Breast epithelium (tissue), 4 donors: ENCODE measurements at places on chromosomes 4 and X. TPM values are rescaled to one million over a fixed set of nuclear protein-coding genes. Genes with fewer than 3 reads are reported as not detected.

Gene ALB
- not detected for total RNA-seq

Gene PLXNB3
- total RNA-seq: 13.4 TPM

Gene TNIP3
- not detected for total RNA-seq

Gene GPRASP3
- total RNA-seq: 4.2 TPM

Gene PDGFRA
- total RNA-seq: 154 TPM

Gene ADH1C
- 50.1 TPM for total RNA-seq

Gene PDE5A
- 49.8 TPM for total RNA-seq

DNA sequence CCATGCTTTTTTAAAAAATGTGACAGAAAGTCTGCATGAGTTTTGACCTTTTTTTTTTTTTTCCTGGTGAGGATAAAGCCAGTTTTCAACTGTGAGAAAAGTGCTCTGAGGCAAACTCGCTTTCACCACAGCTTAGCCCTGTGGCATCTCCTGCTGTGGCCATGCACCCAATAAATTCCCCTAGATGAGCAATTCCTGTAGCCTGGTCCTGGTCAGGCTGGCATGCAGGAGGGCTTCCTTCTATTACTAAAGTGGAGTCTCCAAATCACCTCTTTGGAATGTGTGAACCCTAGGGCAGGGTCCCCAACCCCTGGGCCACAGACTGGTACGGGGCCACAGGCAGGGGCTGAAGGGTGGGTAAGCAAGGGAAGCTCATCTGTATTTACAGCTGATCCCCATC lies 265.4 kb downstream of the RAPGEF2 start:
- H3K27me3 ChIP-seq: no peaks in the 10 kb centered on the region
- H3K4me3 ChIP-seq: no peak overlapping the region
- H3K27ac ChIP-seq: no peak overlapping the region
- no peak for DNase-seq
- no peaks in the 10 kb centered on the region for H3K36me3 ChIP-seq

DNA sequence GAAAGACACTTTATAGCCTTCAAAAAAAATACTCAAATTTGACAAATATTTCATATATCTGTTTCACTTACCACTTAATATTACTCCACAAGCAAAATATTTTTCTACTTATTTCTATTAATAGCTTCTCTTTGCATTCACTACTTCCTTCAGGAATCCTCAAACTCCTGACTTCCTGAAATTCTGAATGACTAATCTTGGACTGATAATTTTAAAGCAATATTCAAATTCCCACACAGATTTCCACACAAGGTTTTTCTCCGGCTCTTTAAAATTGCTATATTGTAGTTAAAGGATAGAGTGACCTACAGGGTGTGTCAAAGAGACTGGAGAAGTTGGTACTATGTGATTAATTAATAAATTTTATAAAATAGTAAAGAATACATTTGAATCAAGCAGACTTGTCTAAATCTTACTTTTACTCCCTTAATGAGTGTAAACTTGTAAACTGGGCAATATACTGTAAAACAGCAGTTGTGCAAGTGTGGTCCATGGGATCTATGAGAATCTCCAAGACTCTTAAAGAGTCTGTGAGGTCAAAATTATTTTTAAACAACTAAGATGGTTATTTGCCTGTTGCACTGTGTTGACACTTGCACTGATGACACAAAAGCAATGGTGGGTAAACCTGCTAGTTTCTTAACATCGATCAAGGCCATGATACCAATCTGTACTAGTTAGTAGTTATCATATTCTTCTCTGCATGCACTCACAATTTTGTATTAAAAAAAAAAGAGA lies 44.5 kb downstream of the ANKRD17 start:
- no peak for DNase-seq
- H3K36me3 ChIP-seq: no peaks in the 10 kb centered on the region
- H3K4me3 ChIP-seq: no peak overlapping the region
- H3K27me3 ChIP-seq: no peaks in the 10 kb centered on the region
- no peaks in the 10 kb centered on the region for H3K4me1 ChIP-seq

GRCh38 chr4:67884701-67885100 lies 899 bp upstream of the TMPRSS11D start:
- H3K27ac ChIP-seq: no peak overlapping the region
- no peaks in the 10 kb centered on the region for H3K36me3 ChIP-seq
- no peaks in the 10 kb centered on the region for H3K27me3 ChIP-seq
- H3K4me1 ChIP-seq: no peaks in the 10 kb centered on the region
- no peak overlapping the region for H3K4me3 ChIP-seq

- no peak overlapping the region for H3K4me3 ChIP-seq
- no peaks in the 10 kb centered on the region for H3K4me1 ChIP-seq
- DNase-seq: no peak
These were observed 30.2 kb upstream of the EIF1AX start for GRCh38 chrX:20171887-20172286.

DNA sequence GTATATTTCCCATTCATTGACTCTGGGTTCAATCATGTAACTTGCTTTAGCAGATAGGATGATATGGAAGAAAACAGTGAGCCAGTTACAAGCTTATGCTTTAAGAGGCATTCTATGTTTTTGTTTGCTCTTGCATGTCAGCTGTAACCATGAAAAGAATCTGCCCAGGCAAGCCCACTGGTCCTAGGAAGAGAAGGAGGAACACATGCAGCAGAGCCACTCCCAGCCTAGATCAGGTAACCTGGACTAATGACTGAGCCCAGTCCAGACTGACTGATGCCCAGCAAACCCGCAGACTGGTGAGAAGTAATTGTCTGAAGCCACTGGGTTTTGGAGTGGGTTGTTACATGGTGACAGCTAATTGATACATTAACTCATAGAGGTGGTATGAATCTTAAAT lies 167.9 kb downstream of the COL4A6 start:
- no peak overlapping the region for H3K4me3 ChIP-seq
- DNase-seq: no peak
- no peaks in the 10 kb centered on the region for H3K27me3 ChIP-seq
- no peaks in the 10 kb centered on the region for H3K4me1 ChIP-seq
- no peak overlapping the region for H3K27ac ChIP-seq

DNA sequence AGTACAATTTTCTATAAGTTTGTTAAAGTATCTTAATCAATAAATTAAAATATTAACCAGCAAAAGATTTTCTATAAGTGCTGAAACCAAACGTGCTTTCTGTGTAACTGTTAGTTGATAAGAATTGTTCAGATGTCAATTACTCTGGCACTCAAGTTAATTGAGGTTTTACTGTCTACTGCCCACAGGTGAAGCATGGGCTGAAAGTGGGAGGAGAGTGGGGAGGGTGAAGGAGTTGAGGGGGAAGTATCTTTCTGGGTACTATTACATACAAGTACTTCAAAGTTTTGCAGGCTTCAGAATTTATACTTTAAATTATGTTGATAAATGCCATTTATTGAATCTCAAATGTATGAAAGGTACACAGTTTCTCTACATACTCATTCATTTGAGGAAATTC lies 19.1 kb upstream of the CXCL3 start:
- H3K4me3 ChIP-seq: no peak overlapping the region
- H3K36me3 ChIP-seq: no peaks in the 10 kb centered on the region
- no peaks in the 10 kb centered on the region for H3K4me1 ChIP-seq
- H3K27me3 ChIP-seq: no peaks in the 10 kb centered on the region

GRCh38 chr4:114734594-114734993 lies 136.0 kb downstream of the UGT8 start:
- DNase-seq: no peak
- H3K4me3 ChIP-seq: no peak overlapping the region
- H3K27ac ChIP-seq: no peak overlapping the region
- no peaks in the 10 kb centered on the region for H3K27me3 ChIP-seq
- H3K36me3 ChIP-seq: no peaks in the 10 kb centered on the region

DNA sequence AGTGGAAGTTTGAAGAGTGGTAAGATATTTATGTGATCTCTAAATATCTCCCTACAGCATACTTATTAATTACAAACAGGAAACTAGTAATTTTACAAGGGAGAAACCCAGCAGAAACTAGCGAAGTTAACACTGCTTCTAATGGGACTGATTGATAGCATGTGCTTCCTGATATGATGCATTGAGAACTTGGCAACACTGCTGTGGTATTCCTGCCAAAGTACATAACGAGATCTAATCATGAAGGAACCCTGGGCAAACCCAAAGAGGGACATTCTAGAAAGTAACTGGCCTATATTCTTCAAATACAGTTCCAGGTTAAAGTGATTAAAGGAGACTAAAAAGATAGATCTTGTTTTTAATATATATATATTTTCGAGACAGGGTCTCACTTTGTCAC lies 4.6 kb upstream of the GPR34 start:
- no peak overlapping the region for H3K27ac ChIP-seq
- H3K27me3 ChIP-seq: peaks cover 35% of the 10 kb centered on the region
- H3K36me3 ChIP-seq: no peaks in the 10 kb centered on the region
- H3K4me3 ChIP-seq: no peak overlapping the region
- H3K4me1 ChIP-seq: no peaks in the 10 kb centered on the region

DNA sequence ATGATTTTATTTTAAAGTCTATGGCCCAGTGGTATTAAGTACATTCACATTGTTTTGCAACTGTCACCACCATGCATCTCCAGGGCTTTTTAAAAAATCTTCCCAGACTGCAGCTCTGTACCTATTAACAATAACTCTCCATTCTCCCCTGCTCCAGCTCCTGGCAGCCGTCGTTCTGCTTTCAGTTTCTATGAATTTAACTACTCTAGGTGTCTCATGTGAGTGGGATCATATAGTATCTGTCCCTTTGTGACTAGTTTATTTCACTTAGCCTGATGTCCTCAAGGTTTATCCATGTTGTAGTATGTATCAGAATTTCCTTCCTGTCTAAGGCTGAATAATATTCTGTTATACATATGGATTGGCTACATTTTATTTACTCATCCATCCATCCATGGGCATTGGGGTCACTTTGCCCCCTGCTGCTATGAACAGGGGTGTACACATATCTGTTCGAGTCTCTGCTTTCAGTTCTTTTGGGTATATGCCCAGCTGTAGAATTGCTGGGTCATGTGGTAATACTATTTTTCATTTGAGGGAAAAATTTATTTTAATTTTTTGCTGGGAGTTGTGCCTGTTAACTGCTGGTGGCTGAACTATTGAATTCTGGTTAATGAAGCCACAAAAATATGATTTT lies 131.3 kb downstream of the ARHGAP10 start:
- no peak overlapping the region for H3K4me3 ChIP-seq
- H3K36me3 ChIP-seq: no peaks in the 10 kb centered on the region
- no peak for DNase-seq
- H3K4me1 ChIP-seq: no peaks in the 10 kb centered on the region
- no peak overlapping the region for H3K27ac ChIP-seq
- H3K27me3 ChIP-seq: no peaks in the 10 kb centered on the region

DNA sequence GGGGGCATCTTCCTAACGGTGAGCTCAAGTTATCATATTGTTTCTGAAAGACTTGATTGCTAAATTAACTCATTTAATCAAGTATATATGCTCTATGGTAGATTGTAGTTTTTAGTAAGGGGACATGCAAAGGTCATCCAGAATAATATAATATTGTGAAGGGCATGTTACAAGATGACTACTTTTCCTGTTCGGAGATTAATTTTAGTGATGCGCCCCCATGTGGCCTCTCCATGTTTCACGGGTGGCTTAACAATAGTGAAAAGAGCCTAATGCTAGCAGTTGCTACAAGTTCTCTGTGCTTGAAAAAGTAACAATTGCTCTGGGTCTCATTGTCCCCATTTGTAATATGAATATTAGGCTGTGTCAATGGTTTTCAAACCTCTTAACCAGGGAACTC lies 12.2 kb downstream of the SMPX start:
- no peak overlapping the region for H3K4me3 ChIP-seq
- H3K4me1 ChIP-seq: no peaks in the 10 kb centered on the region
- H3K36me3 ChIP-seq: no peaks in the 10 kb centered on the region

DNA sequence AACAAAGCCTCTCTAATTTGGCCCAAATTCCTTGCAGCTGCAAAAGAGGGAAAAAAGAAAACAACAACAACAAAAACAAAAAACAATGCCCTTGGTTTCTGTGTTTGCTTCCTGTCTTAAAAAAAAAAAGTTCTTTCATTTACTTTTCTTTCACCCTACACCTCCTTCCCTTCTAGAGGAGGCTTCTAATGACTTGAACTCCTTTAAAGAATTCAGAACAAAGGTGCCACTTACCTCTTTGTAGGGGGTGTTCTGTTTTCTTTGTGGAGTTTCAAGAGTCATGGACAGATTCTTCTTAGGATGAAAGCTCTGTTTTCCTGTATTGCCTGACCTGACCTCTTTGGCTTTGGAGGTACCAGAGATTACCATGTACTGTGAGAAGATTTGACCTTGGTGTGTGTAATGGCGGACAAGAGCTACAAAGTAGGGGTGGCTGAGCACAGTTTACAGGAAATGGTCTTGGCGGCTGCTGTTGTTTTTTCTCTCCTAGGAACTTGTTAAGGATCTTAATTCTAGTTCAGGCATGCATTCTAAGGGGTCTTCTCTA lies 72.4 kb upstream of the S100G start:
- no peak overlapping the region for H3K27ac ChIP-seq
- peaks cover 7% of the 10 kb centered on the region for H3K27me3 ChIP-seq
- no peaks in the 10 kb centered on the region for H3K4me1 ChIP-seq
- no peak for DNase-seq
- H3K4me3 ChIP-seq: no peak overlapping the region
- H3K36me3 ChIP-seq: no peaks in the 10 kb centered on the region

GRCh38 chr4:2057382-2058065 lies 1.6 kb upstream of the NAT8L start:
- no peak for DNase-seq
- H3K4me1 ChIP-seq: peaks cover 2% of the 10 kb centered on the region
- H3K36me3 ChIP-seq: no peaks in the 10 kb centered on the region
- peaks cover 16% of the 10 kb centered on the region for H3K27me3 ChIP-seq
- H3K4me3 ChIP-seq: no peak overlapping the region

GRCh38 chr4:182886205-182886604 lies 31.0 kb downstream of the DCTD start:
- no peak overlapping the region for H3K4me3 ChIP-seq
- no peak for DNase-seq
- no peak overlapping the region for H3K27ac ChIP-seq
- no peaks in the 10 kb centered on the region for H3K27me3 ChIP-seq
- no peaks in the 10 kb centered on the region for H3K4me1 ChIP-seq

- no peaks in the 10 kb centered on the region for H3K4me1 ChIP-seq
- DNase-seq: no peak
- H3K27me3 ChIP-seq: no peaks in the 10 kb centered on the region
- no peak overlapping the region for H3K4me3 ChIP-seq
These were observed 106.0 kb upstream of the GRXCR1 start for GRCh38 chr4:42786350-42787078.

- H3K36me3 ChIP-seq: no peaks in the 10 kb centered on the region
- no peak overlapping the region for H3K27ac ChIP-seq
- no peak overlapping the region for H3K4me3 ChIP-seq
- no peak for DNase-seq
- no peaks in the 10 kb centered on the region for H3K4me1 ChIP-seq
These were observed 48.1 kb downstream of the SRPX start for GRCh38 chrX:38172596-38172995.

DNA sequence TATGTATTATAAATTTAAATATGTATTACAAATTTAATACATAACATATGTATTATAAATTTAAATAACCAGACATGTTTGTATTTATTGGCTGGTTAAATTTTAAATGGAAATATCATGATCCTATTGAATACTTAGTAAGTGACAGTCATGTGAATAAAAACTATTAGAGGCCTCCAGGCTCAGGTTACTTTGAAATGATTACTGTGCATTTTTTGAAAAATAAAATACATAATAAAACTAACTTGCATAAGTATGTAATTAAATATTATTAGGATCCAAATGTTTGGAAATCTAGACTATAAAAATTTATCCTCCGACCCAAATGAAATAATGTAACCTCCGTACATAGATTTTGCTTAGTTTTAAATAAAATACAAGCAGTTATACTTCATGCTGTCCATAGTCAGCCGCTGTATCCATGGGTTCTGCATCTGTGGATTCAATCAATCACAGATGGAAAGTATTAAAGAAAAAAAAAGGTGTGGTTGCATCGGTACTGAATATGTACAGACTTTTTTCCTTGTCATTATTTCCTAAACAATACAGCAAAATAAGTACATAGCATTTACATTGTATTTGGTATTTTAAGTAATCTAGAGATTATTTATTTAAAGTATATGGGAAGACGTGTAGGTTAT lies 140.7 kb downstream of the WDFY3 start:
- H3K4me1 ChIP-seq: no peaks in the 10 kb centered on the region
- no peak for DNase-seq
- H3K36me3 ChIP-seq: no peaks in the 10 kb centered on the region
- H3K4me3 ChIP-seq: no peak overlapping the region
